ENCODE measurements at places on chromosomes 5 and 9.

- DNase-seq, result no peak
These were observed 27.6 kb upstream of the NREP start for GRCh38 chr5:111784491-111785181.

DNA sequence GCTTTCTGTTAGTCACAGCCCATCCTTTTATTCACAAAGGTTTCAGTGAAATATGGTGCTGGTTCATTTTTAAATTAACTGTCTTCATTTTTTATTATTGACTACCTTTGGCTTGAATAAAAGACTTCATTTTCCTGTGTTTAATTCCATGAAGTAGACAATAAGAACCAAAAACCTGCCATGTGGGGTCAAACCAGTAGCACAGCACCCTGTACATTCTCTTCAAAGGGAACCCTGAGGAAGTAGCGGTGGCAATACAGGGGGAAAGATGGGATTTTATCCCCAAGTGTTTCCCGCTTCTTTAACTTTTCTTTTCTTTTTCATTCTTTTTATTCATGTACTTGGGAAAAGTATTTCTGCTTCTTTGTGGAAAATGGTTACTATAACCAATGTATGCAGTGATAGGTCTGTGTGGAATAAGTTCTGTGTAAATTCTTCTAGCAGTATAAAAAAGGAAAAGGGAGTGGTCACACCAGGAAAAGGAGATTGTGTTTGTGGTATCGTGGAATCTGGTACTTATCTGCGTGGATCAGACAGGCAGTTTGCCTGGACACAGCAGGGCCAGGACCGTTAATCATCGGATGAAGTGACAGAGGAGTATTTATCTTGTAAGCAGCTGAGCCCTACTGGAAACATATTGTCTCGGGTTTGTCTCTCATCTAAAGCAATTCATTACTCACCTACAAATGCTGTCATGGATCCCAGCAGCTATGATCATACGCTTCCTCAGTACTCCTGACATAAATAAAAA lies 94.2 kb downstream of the PPIC start:
- no peak for DNase-seq

DNA sequence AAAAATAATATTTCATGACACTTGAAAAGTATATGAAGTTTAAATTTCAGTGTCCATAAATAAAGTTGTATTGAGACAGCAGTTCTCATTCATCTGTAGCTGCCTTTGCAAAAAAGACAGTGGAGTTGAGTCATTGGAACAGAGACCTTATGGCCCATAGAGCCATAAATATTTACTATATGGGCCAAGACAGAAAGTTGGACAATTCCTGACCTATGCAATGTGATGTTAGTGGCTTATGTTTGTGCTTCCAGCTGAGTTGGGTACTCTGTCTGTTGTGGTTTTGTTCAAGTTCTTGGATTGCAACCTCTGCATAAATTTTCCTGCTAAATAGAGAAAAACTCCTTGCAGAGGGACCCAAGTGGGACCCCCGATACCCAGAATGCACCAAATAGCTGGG lies 69.8 kb downstream of the KCNIP1 start:
- no peak for DNase-seq

GRCh38 chr5:17910318-17910717 lies 276.1 kb downstream of the TAF11L14 start:
- DNase-seq, result no peak

DNA sequence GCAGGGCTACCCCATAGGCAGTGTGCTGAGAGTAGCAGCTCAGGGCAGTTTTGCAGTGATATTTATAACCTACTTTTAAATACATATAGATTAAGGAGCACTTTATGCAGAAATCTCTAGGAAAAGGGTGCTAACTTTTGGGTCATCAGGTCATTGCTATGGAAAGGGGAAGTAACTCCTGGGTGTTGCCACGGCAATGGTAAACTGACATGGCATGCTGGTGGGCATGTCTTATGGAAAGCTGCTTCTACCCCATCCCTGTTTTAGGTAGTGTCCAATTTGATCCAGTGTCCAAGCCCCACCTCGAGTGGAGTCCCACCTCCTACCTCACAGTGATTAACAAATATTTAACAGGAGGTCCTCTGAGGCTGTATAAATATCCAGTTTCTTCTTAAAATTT lies 56.8 kb upstream of the XPA start:
- no peak for DNase-seq

DNA sequence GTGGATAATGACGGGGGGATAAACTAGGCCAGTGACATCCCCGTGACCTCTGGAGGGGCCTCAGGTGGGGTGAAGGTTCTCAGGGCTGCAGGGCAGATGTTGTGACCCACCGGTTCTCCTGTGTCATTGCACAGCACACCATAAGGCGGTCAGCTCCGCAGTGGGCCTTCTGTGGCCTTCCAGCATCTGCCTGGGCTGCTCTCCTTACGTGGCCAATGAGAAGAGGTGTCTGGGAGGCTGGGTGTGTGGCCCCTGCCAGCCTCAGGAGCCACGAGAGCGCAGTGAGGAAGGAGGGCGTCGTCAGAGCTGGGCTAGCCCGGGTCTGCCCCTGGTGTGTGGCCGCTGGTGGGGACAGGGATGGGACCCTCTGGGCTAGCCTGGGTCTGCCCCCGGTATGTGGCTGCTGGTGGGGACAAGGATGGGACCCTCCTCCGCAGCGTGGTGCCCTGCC lies 48.7 kb downstream of the COL5A1 start:
- no peak for DNase-seq

DNA sequence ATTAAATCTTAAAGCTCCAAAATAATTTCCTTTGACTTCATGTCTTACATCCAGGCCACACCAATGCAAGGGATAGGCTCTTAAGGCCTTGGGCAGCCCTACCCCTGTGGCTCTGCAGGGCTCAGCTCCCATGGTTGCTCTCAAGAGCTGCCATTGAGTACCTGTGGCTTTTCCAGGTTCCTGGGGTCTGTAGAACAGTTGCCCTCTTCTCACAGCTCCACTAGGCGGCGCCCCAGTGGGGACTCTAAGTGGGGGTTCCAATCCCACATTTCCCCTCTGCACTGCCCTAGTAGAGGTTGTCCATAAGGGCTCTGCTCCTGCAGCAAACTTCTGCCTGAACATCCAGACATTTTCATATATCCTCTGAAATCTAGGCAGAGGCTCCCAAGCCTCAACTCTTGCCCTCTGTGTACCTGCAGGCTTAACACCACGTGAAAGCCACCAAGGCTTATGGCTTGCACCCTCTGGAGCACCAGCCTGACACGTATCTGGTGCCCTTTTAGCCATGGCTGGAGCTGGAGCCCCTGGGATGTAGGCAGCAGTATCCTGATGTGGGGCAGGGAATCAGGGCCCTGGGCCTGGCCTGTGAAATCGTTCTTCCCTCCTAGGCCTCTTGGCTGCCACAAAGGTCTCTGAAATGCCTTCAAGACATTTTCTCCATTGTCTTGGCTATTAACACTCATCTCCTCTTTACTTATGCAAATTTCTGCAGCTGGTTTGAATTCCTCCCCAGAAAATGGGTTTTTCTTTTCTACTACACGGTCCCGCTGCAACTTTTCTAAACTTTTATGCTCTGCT lies 185.1 kb downstream of the SMARCA2 start:
- DNase-seq, result no peak

DNA sequence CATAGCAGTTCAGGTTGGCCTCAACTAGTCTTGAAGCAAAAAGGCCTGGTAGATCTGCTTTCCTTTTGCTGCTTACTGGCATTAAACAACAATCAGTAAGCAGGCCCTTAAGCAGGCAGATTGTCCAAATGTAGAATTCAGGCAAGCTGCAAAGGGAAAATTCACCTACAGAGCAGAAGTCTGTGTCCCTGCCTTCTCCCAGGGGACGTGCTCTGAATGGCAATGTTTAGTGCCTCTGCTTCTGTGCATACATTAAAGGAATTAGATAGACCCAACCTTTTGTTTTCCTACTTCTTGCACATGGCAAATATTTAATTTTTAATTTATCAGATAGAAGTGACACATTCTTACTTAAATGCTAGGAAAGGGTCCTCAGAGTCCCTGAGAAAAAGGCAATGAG lies 328.8 kb upstream of the PIK3R1 start:
- no peak for DNase-seq

DNA sequence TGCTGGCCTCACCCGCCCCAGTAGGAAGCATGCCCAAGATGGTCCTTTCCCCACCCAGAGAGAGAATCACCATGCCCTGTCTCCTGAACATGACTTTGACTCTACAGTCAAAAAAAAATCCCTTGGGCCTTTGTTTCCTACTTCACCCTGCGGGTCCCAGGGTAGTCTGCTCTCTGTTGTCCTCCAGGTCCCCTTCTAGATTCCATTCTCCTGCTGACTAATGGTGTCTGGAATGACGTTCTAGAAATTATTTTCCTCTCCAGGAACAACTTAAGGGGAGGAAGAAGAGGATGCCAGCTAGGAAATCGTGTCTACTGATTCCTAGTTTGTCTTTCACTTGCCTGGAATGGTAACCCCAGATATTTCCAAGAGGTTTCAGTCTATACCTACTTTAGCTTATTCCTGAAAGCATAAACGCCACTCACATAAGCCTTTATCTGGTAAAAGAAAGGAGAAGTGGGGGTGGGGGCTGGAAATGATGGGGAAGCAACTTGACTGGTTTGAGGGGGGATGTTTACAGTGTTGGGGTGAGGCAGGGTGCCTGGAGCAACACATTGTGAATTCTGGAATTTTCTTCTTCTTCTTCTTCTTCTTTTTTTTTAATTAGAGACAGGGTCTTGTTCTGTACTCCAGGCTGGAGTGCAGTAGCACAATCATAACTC lies 93.9 kb downstream of the SNX18 start:
- DNase-seq, result no peak

DNA sequence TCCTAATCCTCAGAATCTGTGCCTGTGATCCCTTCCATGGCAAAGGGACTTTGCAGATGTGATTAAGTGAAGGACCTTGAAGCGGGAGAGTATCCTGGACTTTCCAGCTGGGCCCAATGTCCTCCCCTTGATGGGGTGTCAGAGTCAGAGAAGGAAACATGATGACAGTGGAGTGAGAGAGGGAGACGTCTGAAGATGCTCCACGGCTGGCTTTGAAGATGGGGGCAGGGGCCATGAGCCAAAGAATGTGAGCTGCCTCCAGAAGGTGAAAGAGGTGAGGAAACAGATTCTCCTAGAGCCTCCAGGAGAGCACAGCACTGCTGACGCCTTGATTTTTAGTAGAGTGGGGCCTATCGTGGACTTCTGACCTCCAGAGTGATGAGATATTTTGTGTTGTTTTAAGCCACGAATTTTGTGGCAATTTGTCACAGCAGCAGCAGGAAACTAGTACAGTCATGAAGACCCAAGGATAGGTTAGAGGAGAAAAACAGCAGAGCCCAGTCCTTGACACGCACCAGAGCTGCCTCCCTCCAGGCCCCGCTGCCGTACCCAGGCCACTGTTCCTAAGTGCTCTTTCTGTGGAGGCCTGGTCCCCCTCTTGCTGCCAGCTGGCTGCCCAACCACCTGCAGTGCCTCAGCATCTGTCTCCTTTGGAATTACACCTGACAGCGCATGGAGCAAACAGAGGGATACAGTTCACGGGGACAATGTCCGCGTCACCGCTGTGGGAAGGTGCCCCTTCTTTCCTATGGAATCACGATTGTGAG lies 78.1 kb downstream of the MACROH2A1 start:
- no peak for DNase-seq

DNA sequence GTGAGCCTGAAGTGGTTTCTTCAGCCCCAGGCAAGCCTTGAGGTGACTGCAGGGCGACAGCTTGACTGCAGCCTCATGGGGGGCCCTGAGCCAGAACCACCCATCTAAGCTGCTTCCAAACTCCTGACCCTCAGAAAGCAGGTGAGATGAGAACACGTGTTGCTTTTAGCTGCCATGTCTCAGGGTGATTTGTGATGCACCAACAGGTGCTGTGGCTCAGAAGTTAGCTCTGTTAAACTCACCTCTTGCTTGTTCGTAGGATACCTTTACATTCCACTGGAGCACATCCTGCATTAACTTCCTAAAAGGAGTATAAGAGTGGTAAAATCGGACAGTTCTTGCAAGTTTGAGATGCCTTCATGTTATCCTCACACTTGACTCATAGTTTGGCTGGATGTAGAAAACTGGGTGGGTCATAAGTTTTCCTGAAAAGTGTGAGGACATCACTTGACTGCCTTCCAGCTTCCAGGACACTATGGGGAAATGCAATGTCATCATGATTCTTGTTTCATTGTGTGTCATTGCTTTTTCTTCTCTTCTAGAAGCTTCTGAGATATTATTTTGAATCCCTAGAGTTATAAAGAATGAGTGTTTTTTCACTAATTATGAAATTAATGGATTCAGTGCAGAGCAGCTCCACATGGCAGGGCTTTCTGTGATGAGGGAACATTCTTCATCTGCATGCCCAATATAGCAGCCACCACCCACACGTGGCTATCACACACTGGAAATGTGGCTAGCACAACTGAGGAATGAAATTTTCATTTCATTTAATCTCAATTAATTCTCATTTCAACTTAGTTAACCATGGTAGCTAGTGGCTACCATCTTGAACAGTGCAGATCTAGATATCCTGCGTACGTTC lies 92.3 kb downstream of the HSD17B3 start:
- DNase-seq, result no peak

- DNase-seq, result no peak
These were observed 38.9 kb upstream of the TLX3 start for GRCh38 chr5:171270136-171270535.

GRCh38 chr5:60161340-60161934 lies 267.9 kb upstream of the PDE4D start:
- no peak for DNase-seq

- no peak for DNase-seq
These were observed 196.6 kb downstream of the PAPPA start for GRCh38 chr9:116350213-116350612.

DNA sequence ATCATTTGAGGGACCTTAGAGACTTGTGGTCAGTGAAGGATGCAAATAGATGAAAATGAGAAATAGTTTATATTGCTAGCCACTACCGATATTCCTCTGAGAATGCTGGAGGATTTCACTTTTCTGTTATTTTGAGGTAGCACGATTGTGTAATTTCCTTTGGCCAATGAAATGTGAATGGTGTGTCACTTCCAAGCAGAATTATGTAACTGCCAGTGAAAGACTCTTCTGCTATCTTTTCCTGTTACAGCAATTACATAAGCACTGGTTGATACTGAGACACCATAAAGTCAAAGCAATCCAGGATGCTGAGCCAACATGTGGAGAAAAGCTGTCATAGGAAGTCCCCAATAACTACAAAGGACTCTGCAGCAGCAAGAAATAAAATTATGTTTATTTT lies 3.6 kb upstream of the PCDHA2 start:
- DNase-seq, result no peak

GRCh38 chr5:132219981-132220380 lies 7.7 kb downstream of the P4HA2 start:
- no peak for DNase-seq

- DNase-seq, result no peak
These were observed 86.7 kb upstream of the STARD4 start for GRCh38 chr5:111598996-111599395.

Data from activated CD8-positive, alpha-beta memory T cell treated with anti-CD3 and anti-CD28 coated beads, Interleukin-2, amount 50 U/mL, for 4 hours (primary cell).